ENCODE measurements at places on chromosomes 3 and 15.

DNA sequence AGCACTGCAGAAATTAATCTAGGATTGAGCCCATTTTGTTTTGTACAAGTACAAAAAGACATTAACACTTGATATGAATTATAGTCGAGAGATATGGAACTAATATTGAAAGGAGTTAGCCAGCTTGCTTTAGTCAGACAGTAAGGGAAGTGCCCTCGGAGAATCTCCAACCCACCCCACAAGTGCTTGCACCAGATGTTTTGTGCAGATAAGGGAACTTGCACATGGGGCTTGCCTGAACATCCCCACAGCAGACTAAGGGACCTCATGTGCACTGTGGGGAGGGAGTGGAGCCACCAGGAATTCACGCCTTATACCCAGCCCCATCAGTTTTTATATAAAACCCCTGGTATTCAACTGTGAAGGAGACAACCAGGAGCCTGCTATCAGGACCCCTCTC is 122.3 kb downstream of the EFHB start:
- DNase-seq, result no peak

DNA sequence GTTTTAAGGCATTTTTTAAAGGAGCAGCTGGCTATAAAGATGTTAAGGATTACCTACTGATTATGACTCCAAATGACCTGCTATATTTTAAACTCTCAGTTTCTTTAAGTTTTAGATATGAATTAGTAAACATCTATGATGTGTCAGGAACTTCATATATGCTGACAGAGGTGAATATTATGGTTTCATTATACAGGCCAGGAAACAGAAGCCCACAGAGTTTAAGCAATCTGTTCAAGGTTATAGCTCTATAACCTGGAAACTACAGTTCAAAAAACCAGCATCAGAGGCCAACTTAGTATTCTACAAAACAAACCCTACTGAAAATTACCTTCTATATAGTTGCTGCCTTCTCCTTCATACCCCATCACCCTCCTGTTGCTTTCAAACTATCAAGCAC is 17.4 kb downstream of the PLSCR4 start:
- DNase-seq, result no peak

DNA sequence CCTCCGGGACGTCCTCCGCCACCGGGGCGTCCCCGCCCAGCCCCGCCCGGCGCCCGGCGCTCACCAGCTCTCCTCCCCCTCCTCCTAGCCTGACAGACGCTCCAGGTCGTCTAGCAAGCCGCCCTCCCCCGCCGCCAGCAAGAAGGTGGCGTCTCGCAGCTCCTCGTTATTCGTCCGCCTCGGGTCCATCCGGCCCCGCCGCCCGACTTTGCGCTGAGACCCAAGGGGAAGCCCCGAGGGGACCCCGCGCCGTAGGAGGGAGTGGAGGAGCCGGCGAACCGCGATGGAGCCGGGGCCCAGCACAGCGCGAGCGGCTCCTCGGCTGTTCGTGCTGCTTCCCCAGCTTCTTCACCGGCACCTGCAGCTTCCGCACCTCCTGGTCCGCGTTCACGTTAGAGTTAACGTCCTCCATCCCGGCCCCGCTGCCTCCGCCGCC is 26.3 kb upstream of the MTHFS start:
- DNase-seq, result peak; percentile 69

GRCh38 chr15:49083401-49084284 is 37.4 kb upstream of the SECISBP2L start:
- DNase-seq, result peak; percentile 6

- peak; percentile 1 for DNase-seq
These were observed 124.4 kb downstream of the ANO10 start for GRCh38 chr3:43497422-43497821.

DNA sequence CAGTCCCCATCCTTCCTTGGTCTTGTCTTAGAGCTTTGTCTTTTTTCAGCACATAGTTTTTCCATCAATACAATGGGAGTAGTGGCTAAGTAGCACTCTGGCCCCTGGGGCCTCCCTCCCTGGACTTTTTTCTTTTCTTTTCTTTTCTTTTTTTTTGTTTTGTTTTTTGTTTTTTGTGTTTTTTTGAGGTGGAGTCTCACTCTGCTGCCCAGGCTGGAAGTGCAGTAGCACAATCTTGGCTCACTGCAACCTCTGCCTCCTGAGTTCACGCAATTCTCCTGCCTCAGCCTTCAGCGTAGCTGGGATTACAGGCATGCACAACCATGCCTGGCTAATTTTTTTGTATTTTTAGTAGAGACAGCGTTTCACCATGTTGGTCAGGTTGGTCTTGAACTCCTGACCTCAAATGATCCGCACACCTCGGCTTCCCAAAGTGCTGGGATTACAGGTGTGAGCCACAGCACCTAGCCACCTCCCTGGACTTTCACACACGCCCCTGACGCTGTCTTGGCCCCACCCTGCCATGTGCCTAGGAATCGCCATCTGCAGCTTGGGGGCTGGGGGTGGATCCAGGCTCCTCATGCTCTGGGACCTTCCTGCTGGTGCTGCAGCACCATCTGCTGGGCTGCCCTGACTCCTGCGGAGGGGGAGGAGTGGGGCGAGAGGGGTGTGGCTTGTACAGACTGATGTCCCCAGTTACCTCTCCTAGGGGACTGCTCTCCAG is 2.8 kb downstream of the C15orf39 start:
- peak; percentile 92 for DNase-seq

- DNase-seq, result no peak
These were observed 92.5 kb upstream of the SKOR1 start for GRCh38 chr15:67732671-67733374.

GRCh38 chr3:58349792-58350626 is 17.3 kb downstream of the PXK start:
- no peak for DNase-seq

GRCh38 chr15:49644364-49644794 is 23.5 kb downstream of the DTWD1 start:
- DNase-seq, result no peak

- DNase-seq, result no peak
These were observed 722.5 kb upstream of the CADM2 start for GRCh38 chr3:84236261-84236660.

- peak; percentile 21 for DNase-seq
These were observed 54.0 kb upstream of the DLG1 start for GRCh38 chr3:197352382-197352781.

DNA sequence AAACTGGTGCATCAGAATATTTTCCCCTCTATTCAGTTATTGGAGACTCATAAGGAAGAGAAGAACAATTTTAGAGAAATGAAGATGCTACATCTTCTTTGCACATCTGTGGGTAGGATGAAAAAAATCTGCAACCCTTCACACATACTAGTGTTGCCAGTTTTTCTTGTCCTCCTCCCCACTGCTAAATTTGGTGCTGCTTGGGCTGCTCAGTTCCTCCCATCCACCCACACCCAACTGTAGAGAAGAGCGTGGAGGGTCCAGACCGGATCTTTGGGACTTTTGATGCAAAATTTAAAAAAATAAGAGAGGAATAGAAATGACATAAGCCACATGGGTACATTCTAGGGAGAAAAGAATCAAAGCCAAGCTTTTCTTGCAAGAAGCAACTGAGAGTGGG is 8.7 kb upstream of the RASA2 start:
- no peak for DNase-seq

DNA sequence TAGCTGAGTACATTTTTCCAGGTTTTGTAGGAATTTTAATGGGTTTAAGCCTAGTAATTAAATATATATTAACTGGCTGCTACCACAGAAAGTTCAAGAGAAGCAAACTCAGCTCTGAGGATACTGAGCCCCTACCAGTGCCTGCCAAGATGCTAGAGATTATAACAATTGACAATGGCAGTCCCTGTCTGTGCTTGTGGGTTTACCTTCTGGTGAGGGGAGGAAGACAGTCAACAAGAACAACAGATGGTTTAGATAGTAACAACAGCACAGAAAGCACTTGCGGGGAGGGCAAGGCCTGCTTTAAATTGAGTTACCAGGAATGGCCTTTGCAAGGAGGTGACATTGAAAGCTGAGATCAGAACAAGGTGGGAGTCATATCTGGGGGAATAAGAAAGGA is 56.6 kb upstream of the ARHGEF3 start:
- no peak for DNase-seq

DNA sequence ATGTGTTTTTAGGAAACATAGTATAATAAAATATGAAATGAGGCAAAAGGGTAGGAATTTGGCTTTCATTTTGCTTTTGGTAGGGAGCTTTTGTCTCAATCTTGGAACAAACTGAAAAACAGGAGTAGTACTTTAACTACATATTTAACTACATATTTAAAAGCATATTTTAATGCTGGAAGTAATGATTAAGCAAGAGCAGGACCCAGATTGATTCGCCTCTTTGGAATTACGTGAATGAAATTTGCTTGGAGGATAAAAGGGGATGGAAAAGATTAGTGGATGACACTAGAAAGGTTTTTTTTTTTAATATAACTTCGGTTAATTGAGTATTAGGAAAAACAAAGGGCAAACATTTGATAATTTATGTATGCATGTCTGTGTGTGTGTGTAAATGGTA is 11.2 kb upstream of the TMEM212 start:
- DNase-seq, result peak; percentile 46

- DNase-seq, result peak; percentile 65
These were observed 681.3 kb downstream of the ROBO1 start for GRCh38 chr3:79086514-79086913.

GRCh38 chr3:58652624-58653023 is 13.9 kb downstream of the FAM3D start:
- no peak for DNase-seq

DNA sequence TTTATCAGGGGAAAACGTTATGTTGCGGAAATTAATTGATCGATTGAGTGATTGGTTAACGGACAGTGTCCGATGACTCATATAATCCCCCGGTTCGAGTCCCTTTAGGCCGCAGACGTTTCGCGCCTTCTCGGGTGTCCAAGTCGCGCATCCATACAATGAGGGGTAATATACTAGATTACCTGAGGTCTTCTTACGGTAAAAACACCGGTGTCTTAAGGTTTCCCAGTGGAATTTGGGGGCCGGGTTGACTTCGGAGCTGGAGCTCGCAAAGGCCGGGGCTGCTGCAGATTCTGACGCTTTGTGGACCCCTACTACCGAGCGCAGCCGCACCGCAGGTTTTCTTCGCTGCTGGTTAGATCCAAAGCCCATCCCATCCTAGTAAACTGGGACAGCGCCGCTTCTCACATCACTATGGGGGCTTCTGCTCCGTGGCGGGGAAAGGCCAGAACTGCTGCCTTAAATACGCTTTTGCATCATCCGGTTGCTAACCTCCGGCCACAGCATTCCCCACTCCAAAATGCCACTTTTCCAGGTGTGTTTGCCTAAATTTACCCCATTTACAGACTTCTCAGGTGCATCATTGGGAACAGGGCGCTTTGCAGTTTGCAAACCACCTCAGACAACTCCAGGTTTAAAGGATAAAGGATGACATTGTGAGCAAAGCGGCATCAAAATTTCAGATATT is 858 bp upstream of the SACM1L start:
- peak; percentile 56 for DNase-seq

DNA sequence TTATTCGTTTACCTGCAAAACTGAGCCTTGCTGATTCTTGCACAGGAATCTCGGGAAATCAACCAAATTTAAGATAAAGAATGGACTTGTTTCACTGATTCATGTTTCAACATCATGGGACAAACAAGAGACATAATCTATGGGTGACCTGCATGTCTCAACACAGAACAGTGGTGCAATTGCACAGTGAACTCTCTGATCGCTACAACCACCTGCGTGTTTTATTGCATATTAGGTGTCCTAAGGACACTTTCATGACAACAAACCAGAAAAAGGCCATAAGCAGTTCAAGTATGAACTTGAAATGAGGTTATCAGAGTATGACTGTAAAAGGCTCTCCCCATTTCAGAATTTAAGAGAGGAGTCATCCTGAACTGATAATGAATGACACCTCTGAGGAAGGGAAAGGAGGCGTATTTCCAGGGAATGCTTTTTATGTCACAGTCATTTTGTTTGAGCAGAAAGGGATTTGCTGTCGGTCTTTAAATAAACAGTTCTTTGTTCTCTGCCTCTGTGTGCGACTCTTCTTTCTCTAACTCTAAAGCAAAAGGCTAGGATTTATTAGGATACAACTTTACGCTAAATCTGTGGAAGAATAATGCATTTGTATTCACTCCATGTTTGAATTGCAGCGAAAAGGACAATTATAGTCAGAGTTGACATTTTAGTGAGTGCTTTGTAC is 167.2 kb downstream of the RBMS3 start:
- no peak for DNase-seq

DNA sequence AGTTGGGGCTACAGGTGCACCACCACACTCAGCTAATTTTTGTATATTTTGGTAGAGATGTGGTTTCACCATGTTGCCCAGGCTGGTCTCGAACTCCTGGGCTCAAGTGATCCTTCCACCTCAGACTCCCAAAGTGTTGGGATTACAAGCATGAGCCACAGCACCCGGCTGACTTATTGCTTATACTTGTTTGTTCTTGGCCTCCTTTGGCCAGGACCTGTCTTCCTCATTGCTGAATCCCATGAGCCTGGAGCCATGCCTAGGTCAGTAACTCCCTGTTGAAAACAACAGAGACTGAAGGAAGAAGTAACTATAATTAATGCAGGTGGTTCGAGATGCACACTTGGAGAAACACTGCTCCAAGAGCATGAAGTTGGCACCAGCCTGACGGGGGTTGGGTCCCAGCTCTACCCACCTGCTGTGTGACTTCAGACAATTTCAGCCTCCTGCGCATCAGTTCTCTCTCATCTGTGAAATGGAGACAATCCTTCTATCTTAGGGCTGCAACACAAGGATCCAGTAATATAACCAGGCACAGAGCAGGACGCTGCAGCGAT is 38.9 kb downstream of the CPN2 start:
- DNase-seq, result no peak

- no peak for DNase-seq
These were observed 46.7 kb downstream of the RAD54L2 start for GRCh38 chr3:51585197-51585596.

DNA sequence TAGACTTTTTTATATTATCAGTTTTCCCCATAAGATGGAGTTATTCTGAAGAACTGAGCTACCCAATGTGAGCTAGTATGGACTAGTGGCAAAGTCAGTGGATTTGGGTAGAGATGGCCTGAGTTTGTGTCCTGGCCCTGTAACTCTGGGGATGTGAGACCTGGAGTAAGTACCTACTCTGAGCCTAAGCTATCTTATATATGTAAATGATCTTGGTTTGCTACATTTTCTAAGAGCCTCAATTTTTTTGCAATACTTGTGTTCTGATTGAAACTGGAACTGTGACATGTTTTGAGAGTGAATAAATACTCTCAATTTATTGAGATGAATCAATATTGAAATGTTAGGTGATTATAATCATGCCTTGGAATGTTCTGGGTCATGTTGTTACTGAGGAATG is 73.6 kb downstream of the ZNF621 start:
- DNase-seq, result no peak

GRCh38 chr15:89820666-89821611 is 6.3 kb upstream of the ANPEP start:
- DNase-seq, result peak; percentile 94

All from ELR (cell line).